ENCODE measurements at places on chromosomes 6 and 20.

- DNase-seq = no peak
These were observed 245.1 kb upstream of the RSPO3 start for GRCh38 chr6:126873351-126873750.

DNA sequence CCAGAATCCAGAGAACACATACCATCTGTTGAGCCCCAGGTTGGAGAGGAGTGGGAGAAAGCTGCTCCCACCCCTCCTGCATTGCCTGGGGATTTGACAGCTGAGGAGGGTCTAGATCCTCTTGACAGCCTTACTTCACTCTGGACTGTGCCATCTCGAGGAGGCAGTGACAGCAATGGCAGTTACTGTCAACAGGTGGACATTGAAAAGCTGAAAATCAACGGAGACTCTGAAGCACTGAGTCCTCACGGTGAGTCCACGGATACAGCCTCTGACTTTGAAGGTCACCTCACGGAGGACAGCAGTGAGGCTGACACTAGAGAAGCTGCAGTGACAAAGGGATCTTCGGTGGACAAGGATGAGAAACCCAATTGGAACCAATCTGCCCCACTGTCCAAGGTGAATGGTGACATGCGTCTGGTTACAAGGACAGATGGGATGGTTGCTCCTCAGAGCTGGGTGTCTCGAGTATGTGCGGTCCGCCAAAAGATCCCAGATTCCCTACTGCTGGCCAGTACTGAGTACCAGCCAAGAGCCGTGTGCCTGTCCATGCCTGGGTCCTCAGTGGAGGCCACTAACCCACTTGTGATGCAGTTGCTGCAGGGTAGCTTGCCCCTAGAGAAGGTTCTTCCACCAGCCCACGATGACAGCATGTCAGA, 77.4 kb downstream of the ASXL1 start:
- no peak for DNase-seq

- no peak for DNase-seq
These were observed 116.8 kb upstream of the BACH2 start for GRCh38 chr6:90413396-90413795.

- no peak for DNase-seq
These were observed at the start of gene DOK5 for GRCh38 chr20:54475334-54476168. Gene DOK5, plus strand, starts transcription at chr20:54475593. Its CDS starts 354 bp downstream, at chr20:54475947.

Measured in activated CD8-positive, alpha-beta memory T cell treated with anti-CD3 and anti-CD28 coated beads for 4 hours (primary cell).